ENCODE measurements at places on chromosomes 16 and 17.
A peak's percentile ranks its signal among the peaks of the same experiment; 100 is the strongest.

- no peak for DNase-seq
Observed at GRCh38 chr17:70187383-70187782, 18.1 kb downstream of the KCNJ2 start.

- peak; percentile 70 for DNase-seq
Observed at GRCh38 chr17:49996495-49997300, 1.7 kb upstream of the DLX3 start.

GRCh38 chr16:83653785-83654184 lies 154.0 kb upstream of the HSBP1 start:
- DNase-seq: no peak

GRCh38 chr17:37741341-37742115 lies 3.3 kb downstream of the HNF1B start:
- no peak for DNase-seq

DNA sequence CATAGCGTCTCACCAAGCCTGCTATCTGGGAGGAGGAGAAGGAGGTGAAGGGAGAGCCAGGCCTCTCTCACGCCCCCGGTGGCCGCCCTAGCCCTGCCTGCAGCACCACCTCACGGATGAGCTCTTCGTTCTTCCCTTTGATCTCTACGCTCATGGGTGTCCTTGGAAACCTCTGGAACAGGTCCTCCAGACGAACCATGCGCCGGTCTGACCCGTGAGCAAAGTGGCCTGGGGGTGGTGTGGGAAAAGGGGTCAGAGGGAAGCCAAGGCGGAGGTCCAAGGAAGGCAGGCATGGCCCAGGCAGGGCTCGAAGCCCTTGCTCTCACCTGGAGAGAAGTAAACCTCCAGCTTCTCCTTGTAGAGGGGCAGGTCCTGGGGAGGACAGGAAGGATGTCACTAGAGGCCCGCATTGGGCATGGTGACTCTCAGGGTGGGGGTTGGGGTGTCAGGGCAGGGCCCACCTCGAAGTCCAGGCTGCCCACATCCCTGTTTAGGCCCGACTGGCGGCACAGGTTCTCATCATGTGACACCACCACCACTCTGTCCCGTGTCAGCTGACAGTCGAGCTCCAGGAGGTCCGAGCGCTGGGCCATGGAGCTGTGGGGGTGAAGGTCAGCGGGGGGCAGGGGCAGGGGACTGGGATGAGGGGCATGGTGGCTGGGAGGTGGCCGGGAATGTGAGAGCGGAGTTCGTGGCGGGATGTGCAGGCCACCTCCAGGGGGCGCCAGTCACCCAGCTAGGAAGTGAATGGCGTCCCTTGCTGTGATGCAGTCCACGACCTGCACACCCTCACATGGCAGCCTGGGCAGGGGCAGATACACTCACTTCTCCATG lies 923 bp downstream of the GDPD3 start:
- DNase-seq: peak; percentile 30

DNA sequence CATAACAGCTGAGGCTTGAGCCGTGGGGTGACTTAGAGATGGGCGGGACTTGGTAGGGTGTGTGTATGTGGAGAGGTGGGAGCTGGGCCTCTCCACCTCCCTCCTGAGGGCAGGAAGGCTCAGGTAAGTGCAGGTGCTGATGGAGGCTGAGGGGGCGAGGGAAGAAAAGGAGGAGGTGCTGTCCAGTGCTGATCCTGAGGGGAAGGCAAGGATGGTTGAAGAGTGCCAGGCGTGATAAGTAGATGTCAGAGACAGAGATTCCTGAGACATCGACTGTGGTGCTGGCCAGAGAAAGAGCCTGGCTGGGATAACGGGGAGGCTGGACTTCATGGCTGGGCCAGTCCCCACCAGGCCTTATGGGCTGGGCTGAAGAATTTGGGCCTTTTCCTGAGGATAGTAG lies 159.1 kb downstream of the SDK2 start:
- no peak for DNase-seq

GRCh38 chr17:17633310-17633709 lies 41.8 kb upstream of the PEMT start:
- no peak for DNase-seq

- DNase-seq: no peak
Observed at GRCh38 chr16:67255553-67256221, 6.9 kb downstream of the SLC9A5 start.

GRCh38 chr17:12983991-12984884 lies 33.6 kb downstream of the ELAC2 start:
- DNase-seq: no peak

GRCh38 chr17:42531455-42532354 lies 4.3 kb upstream of the NAGLU start:
- peak; percentile 41 for DNase-seq

GRCh38 chr16:85916141-85916890 lies 17.4 kb downstream of the IRF8 start:
- DNase-seq: no peak

DNA sequence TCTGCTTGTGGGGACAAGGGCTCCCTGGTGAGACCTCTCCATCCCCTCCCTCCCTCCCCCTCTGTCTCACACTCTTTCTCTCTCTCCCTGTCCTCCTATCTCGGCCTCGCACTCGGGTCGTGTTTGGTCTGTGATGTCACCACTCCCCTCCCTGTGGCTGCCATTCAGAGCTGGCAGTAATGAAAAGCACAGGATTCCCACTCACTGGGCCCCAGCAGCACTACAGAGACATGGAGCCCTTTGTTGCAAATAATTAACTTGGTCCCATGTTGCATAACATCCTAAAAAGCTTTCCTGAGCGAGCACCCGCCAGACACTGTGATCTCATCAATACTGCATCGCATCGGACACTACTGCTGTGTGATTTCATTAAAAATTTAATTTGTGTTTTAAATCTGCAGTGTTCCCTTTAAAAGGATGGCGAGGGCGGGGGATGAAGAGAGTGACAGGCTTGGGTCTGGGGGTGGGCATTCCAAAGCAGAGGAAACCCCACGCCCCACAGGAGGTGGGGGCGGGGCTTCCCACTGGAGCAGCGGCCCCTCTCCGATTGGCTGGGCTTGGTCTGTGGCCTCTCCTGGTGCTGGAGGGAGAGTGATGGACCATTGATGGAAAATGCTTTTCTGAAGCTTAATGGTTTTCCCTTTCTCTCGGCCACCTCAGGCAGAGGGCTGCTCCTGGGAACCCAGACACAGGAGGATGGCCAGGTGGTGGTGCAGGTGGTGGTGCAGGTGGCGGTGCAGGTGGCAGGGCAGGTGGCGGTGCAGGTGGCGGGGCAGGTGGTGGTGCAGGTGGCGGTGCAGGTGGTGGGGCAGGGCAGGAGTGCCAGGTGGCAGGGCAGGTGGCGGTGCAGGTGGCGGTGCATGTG lies 15.3 kb upstream of the NPTX1 start:
- no peak for DNase-seq

GRCh38 chr16:48146710-48147109 lies 9.1 kb downstream of the ABCC12 start:
- no peak for DNase-seq

- no peak for DNase-seq
Observed at GRCh38 chr16:73350707-73351452, 303.0 kb upstream of the ZFHX3 start.

DNA sequence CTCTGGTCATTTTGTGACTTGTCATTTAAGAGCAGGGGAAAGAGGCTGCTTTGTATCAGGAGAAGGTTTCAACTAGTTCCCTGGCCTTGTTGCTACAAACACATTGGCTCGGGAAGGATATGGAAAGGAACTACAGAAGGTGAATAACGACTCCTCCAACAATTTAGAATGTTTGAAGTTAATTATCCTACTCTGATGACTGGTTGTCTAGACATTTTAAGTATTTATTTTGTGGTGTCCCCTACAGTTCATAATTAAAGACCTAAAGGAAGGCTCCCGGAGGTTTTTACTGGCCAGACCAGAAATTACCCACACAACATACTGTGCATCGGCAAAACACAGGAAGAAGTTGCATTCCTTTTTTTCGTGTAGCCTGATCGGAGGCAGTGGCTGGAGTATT lies 515.8 kb upstream of the SALL1 start:
- DNase-seq: no peak

DNA sequence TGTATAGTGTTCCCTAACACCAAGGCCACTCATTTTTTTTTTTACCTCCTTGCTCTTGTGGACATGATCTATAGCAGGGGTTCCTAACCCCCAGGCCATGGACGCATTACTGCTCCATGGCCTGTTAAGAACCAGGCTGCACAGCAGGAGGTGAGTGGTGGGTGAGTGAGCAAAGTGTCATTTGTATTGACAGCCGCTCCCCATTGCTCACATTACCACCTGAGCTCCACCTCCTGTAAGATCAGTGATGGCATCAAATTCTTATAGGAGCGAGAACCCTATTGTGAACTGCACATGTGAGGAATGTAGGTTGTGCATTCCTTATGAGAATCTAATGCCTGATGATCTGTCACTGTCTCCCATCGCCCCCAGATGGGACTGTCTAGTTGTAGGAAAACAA lies 342.0 kb downstream of the SOX9 start:
- DNase-seq: no peak

DNA sequence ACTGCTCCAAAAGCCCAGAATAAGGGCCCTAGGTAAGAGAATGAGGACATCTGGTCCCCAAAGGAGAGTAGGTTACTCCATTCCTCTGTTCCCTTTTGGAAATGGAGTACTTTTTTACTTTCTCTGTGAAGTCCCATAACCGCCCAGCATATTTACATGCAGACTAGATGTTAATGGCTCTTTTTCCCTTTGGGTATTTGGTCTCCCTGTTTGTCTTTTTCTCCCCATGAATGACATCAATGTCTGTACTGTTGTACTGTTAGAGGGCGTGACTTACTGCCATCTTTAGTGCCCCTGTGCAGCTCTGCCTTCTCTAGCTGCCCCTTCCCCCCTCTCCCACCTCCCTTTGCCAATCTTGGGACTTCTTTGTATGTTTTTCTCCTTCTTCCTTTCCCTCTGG lies 19.0 kb downstream of the GPR179 start:
- no peak for DNase-seq

DNA sequence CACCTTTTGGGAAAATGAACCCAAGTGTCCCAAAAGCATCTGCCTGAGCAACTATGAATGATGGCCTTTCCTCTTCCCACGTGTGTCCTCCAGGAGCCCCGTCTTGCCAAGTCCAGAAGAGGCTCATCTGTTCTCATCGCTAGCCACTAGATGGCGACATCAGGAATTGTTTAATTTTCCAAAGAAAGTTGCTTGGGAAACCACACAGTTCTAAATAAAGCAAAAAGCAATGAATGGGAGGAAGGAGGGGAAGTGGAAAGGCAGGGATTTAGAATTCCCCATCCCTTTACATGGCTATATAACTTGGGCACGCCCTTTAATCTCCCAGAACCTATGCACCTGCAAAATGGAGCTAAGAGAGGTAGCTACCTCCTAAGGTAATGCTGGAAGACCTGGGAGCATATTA lies 9.0 kb upstream of the CDH5 start:
- peak; percentile 12 for DNase-seq

GRCh38 chr17:55897301-55897700 lies 146.4 kb downstream of the PCTP start:
- DNase-seq: no peak

GRCh38 chr17:34755981-34756636 lies 176.7 kb downstream of the TMEM132E start:
- DNase-seq: no peak

DNA sequence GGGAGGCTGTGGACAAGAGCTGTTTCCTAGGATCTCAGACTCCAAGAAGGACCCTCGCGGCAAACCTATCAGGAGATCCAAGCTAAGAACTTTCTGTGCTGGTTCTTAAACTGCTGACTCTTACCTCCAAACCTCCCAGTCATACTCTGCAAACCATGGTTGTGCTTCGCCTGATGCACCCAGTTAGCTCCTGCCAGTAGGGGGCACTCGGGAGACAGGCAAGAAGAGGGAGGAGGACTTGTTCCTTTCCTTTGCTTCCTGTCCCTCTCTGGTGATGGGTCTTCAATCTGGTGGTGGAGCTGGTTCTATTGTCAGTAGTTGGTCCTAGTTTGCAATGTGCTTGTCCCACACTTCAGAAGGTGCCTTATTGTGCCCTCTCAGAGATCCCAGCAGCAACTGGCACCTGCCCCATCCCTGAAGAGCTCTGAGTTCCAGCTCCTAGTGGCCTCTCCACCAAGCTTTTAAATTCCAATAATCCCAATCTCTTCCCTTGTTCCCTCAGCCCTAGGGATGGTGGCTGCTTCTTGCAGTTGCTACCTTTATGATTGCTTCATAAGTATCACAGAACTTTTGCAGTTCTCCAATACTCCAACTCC lies 113.5 kb upstream of the RPL38 start:
- DNase-seq: no peak

GRCh38 chr17:46842835-46843234 lies 8.5 kb upstream of the WNT9B start:
- DNase-seq: no peak

- no peak for DNase-seq
Observed at GRCh38 chr17:77356690-77357201, 216.0 kb downstream of the SEC14L1 start.

- peak; percentile 18 for DNase-seq
Observed at GRCh38 chr17:10156948-10157607, 41.3 kb downstream of the GAS7 start.

GRCh38 chr17:76191896-76192295 lies 48.4 kb downstream of the RNF157 start:
- DNase-seq: peak; percentile 28
